ENCODE measurements at places on chromosomes 16 and 17.
A peak's percentile ranks its signal among the peaks of the same experiment; 100 is the strongest.

DNA sequence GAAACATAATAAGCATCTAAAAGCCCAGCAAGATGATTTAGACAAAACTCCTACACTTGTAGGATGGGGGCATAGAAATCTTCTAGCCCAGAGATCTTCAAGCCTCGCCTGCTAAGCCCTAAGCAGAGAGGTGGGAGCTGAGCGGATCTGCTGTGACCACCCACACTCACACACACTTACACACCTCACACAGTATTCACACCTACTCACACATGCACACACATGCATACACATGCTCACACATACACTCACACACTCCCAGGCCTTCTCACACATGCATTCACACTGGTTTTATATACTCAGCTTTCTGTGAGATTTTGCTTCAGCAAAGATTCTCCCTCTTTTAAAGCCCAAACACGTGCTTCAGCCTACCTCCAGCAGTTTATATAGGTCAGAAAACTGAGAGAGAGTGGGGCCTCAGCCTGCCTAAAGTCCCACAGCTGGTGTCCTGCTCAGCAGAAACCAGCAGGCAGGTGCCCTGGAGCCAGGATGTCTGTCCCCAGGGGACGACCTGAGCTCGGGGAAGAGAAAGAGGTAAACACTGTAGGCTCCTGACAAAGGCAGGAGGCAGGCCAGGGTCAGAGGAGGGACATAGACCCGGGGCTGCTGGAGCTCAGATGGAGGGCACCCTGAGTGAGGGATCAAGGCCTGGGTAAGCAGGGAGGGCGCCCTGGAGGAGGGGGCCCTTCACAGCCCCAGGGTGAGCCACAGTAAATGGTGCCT, 12.0 kb upstream of the KRT19 start:
- DNase-seq, result no peak

- DNase-seq, result no peak
These were observed 16.8 kb downstream of the PDK2 start for GRCh38 chr17:50111673-50112655.

DNA sequence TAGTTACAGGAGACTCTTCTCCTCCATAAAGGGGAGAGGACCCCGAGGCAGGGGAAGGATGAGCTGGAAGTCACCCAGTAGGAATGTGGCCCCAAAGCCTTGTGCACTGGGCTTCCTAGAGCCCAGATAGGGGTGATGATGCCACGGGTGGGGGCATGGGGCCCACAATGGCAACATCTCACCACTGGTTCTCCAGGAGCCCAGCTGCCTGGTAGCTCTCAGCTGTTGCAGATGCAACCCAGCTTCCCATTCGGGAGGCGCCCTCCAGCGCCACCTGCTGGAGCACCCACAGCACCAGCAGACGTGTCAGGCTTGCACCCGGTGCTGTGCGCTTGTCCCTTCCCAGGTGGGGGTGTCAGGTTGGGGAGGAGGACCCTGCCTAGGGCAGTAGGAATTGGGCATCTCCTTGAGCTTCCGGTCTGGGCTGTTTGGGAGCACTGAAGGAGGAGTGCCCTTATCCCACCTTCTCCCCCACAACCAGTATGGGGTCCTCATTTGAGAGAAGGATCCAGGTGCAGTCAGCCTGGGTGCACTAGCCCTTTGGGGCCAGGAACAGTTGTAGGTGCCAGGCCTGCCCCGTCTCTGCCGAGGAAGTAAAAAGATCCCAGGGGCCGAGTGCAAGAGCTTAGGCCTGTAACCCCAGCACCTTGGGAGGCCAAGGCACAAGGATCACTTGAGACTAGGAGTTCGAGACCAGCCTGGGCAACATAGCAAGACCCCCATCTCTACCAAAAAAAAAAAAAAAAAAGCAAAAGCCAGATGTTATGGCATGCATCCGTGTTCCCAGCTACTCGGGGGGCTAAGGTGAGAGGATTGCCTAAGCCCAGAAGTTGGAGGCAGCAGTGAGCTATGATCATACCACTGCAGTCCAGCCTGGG, 14.4 kb downstream of the CDIPT start:
- DNase-seq, result peak; percentile 87

GRCh38 chr17:38749223-38750043, 1.3 kb upstream of the PCGF2 start:
- DNase-seq, result peak; percentile 87

DNA sequence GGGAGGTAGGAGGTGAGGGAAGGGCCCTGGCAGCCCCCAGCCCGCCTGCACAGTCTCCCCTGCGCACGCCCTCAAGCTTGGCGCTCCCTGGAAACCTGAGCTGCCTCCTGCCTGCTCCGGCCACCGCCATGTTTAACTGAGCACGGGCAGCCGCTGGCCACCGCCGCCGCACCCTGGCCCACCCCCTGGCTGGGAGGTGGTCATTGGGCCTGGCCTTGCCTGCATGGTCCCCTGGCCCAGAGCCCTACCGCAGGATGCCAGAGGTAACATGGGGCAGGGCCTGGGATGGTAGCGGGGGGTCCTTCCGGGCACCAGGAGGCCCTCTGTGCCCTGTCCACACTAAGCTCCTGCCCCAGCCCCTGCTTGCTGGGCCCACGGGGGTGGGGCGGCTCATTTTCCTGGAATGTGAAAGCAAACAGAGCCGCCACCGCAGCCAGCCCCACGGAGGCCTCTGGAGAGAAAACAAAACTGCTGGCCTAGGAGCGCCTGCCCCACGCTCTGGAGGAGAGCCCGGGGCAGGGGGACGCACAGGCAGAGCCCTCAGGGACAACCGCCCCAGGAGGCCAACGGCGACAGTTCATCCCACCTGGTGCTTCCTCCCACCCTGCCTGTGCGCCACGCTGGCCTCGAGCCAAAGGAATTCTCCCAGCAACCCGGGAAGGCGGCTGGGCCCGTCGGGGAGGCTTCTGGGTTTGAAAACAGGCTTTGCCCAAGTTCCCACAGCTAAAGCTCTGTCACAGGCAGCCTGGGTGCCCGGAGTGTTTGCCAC, 8.9 kb downstream of the NHERF2 start:
- DNase-seq, result no peak

DNA sequence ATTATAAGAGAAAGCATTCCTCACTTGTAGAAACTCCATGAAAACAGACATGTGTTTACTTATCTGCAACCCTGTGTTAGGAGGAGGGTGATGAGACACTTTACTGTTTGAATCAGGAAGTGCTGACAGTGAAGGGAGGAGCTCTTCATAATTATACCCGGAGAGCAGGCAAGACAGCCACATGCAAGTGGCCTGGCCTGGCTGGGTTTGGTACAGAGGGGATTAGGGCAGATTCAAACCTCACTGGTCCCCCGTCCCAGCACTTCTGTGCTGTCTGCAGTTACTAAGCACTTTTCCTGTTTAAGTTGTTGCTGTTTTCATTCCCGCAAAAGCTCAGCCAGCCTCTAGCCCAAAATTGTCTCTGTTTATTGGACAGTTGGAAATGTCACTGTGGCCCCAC, 78.5 kb downstream of the WWOX start:
- DNase-seq, result no peak

DNA sequence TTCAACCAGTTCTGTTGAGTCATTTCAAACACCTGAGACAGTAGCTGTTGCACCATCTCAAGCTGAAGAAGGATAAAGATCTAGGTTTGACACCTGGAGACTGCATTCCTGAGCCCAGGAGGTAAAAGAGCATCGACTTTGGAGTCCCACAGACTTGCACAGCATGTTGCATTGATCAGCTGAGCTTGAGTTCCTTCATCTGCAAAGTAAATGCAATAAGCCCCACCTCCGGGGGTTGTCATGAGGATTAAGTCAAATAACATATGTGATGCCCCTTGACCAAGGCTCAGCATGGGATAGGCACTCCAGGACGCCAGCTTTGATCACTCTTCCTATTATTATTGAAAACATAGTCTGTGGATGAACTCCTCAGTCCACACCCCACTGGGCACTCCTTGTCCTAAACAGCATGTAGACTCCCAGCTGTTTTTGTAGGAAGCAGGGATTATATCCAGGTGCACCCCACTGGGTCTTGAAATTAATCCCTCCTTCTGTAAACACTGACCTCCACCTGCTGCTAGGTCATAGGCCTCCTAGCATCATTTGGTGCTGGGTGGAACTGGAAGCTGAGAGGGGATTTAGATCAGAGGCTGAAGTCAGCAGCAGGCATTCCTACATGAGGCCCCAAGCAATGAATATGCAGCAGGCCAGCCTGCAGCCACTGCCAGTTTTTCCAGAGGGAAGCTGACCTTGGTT, 259.0 kb downstream of the HS3ST4 start:
- DNase-seq, result no peak

DNA sequence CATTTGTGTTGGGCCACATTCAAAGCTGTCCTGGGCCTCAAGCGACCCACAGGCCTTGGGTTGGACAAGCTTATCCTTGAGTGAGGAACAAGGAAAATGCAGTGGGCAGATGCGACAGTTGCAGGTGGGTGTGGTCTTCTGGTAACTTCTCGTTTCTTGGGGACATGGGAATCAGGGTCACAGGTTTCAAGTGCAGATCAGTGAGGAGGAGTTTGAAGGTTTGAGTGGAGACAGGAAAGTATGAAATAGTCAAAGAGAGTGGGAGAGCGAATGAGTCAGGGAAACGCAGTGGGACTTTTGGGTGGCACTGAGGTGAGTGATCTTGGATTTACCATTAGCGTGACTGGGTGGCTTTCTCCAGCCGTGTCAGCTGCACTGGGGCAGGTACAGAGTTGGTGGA, 15.4 kb upstream of the CCL22 start:
- DNase-seq, result peak; percentile 11

DNA sequence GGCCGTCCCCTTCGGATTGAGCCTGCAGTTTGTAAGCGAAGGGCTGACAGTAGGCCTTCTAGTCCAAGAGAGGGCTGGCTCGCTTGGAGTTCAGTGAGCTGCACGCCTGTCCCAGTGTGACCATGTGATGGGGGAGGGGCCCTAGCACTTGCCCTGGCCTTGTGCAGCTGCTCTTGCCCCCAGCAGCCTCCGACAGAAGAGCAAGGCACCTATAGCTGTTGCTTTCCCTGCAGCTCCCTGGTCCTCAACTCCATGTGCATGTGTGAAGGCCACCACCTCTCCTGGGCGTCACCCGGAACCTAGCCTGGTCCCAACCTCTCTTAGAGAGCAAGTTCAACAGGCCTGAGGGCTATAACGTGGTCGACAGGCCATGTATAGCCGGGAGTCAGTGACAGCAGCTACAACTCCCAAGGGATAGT, 5.6 kb downstream of the SPHK1 start:
- no peak for DNase-seq

DNA sequence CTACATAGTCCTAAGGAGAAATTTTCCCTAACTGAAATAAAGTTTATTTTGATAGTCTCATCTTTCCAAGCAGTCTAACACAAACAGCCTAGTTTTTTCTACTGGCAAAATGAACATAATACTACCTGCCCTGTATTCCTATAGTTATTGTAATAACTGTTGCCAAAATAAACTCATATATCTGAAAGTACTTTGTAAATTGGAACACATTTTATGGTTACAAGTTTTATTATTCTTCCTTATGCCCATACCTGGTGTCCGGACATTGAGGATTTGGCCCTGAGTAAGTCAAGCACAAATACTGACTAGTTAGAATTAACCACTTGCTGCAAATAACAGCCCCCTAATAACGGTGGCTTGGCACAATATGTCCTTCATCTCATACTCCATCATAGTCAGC, 120.4 kb upstream of the TOM1L1 start:
- no peak for DNase-seq

GRCh38 chr17:56918916-56919315, 5.1 kb upstream of the TRIM25 start:
- peak; percentile 87 for DNase-seq

DNA sequence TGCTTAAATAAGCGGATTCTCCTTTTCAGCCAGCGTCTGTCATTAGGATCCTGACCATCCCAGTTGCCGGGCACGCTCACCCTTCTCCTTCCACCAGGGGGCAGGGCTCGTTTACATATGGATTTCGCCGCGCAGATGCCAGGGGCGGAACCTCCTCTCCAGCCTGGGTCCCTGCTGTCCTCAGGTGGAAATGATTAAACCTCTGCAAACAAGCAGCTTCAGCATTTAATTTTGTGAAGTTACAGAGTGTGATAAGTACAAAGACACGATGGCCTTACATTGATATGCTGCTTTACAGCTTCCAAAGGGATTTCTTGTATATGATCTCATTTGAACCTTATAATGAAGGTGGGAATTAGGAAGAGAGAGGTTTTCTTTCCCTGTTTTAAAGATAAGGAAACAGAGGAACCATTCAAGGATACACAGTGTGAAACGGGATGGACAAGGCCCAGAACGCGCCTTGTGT, 3.9 kb upstream of the KRT28 start:
- peak; percentile 81 for DNase-seq

DNA sequence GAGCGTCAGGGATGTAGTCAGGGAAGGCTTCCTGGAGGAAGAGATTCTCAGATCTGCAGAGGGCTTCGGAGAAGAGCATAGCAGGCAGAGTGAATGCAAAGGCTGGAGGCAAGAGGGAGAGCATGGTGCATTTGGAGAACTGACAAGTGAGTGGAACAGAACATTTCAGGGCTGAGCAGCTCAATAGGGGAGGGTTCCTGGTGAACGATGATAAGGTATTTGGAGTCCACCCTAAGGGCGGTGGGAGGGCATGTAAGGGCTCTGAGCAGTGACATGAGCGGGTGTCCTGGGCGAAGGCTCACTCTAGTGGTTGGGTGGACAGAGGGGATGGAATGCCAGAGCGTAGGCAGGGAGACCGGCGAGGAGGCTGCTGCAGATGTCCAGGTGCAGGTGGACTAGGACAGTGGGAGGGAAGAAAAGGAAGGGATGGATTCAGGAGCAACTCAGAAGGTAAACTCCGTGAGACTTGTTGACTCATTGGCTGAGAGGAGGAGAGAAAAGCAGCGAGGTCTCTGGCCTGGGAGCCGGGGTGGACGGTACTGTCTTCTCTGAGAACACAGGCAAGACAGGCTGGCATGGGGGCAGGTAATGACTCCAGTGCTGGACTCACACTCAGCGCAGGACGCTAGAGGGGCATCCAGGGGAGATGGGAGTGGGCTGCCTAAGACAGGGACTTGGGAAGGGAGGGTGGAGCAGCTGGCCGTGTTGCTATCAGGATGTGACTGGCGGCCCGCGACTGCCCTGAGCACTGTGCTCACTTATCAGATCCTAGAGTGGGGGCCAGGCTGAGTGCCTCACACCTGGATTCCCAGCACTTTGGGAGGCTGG, 1.4 kb upstream of the PITPNA start:
- DNase-seq, result peak; percentile 72

DNA sequence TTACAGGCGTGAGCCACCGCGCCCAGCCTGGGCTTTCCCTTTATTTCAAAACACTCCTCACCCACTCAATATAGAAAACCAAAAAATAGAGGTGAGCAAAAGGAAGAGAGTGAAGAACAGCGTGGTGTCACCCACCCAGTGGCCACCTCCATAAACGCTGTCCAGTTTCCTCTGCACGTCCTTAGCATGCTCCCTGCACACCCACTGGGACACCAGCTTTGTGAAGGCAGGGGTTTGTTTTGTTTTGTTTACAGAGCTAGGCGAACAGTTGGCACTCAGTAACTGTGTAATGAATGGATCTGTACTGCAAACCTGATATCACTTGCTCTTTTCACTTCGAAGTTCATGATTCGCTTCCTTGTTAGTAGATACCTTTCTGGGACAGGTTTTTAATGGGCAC, 73.0 kb downstream of the PRKCB start:
- DNase-seq, result no peak

DNA sequence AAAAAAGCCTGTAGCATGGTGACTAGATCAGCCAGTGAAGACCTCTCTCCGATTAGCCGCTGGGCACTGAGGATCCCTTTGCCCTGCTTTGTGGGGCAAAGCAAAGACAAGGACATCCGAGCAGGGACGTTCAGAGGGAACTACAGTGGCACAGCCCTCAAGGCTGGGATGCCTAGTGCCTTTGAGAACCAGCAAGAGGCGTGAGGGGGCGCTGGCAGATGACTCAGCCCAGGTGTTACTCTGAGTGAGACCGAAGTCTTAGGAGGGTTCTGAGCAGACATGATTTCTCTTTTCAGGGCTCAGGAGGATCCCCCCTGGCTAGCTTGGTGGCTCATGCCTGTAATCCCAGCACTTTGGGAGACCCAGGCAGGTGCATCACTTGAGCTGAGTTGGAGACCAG, 178.6 kb downstream of the CPPED1 start:
- DNase-seq, result no peak

Measured in OCI-M1 (cell line).